ENCODE measurements at places on chromosomes 6 and 20. TPM values are rescaled to one million over a fixed set of nuclear protein-coding genes. Genes with fewer than 3 reads are reported as not detected.

DNA sequence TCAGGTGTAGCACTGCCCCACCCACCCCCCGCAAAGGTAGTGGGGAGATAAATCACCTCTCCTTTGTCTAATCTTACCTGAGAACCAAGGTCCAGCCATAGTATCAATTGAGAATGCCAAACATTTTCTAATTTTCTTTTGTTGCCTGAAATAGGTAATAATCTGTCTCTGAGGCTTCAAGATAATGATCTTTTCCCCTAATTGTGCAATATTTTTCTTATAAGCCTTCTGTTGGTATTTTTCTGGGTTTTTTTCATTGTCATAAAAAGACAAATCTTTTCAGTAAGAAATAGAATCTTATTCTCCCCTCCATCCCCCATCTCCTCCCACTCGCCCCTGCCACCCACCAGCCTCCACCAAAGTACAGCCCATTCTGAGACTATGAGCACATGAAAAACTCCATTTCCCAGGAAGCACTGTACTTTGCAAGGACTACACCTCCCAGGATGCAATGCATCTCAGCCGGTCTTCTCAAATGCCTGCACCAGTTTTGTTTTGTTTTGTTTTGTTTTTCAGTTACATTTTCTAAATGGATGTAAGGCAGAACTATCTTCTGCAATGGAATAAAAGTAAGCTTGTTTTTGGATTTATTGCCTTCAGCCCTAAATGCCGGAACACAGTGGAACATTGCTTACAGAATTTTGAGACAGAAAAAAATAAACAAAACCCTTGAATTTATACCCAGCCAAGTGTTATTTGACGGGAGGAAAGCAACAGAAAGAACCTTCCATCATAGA is 268.0 kb downstream of the TFAP2A start:
- H3K27ac ChIP-seq = no peak overlapping the region
- no peaks in the 10 kb centered on the region for H3K4me1 ChIP-seq
- H3K27me3 ChIP-seq = no peaks in the 10 kb centered on the region
- no peaks in the 10 kb centered on the region for H3K36me3 ChIP-seq

DNA sequence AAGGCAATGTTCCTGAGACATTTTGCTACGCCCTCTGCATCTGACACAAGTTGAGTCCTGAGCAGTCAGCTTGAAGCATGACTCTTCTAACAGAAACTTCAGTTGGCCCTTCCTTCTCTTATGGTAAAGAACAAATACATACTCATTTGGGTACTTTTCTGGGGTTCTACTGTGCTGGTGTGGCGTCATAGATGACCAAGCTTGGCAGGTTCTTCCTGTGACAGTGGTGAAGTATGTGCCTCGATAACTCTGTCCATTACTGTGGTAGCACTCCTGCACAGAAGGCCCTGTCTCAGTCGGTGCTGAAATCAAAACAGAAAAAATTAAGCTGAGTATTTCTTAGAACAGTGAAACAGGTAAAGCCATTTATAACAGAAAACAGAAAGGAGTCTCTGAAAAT is 152.5 kb downstream of the SLC22A3 start:
- H3K36me3 ChIP-seq = peaks cover 16% of the 10 kb centered on the region
- no peaks in the 10 kb centered on the region for H3K4me1 ChIP-seq
- H3K27ac ChIP-seq = no peak overlapping the region
- no peak for DNase-seq

DNA sequence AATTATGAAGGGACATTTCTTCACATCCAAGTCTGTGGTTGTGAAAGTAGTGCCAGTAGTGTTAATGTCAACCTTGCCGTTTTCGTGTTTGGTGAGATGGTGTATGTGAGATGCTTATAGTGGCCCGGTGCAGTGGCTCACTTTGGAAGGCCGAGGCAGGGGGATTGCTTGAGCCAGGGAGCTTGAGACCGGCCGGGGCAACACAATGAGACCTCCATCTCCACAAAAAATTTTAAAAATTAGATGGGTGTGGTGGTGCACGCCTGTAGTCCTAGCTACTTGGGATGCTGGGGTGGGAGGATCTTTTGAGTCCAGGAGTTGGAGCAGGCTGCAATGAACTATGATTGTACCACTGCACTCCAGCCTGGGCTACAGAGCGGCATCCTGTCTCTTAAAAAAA is 37.4 kb downstream of the PNLDC1 start:
- DNase-seq = no peak
- no peaks in the 10 kb centered on the region for H3K36me3 ChIP-seq
- no peaks in the 10 kb centered on the region for H3K27me3 ChIP-seq
- no peaks in the 10 kb centered on the region for H3K4me1 ChIP-seq
- H3K27ac ChIP-seq = no peak overlapping the region
- no peak overlapping the region for H3K4me3 ChIP-seq

DNA sequence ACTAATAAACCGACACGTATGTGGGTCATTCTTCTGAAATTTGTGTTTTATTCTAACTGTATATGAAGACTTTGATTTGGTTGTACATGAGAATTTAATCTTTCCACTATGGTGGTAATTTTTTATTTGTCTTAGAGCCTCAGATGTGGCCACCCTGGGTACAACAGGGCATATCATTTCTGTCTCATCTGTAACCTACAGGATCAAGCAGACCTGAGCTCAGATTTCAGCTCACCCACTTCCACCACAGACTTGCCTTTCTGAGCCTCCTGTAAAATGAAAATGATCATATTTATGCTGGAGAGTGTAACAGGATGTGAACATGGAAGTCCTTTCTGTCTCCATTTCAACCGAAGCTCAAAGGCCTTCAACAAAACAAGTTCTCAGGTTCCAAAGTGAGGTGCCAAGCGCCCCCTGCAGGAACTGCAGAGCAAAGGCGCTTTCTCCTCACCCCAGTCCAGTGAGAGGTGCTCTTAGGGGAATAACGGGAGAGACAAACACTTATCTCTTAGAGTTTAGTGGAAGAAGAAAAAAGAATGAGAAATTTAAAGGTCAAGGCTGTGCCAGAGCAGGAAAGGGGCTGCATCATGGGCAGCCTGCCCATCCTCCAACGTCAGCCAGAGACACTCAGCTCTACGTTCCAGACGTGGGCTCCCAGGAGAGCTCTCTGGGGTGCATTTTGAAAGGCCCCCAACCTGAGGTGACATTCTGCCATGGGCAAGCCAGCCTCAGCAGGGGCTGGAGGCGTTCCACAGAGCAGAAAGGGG is 23.0 kb upstream of the CD24 start:
- no peaks in the 10 kb centered on the region for H3K36me3 ChIP-seq
- no peak overlapping the region for H3K27ac ChIP-seq
- no peaks in the 10 kb centered on the region for H3K27me3 ChIP-seq
- H3K4me1 ChIP-seq = no peaks in the 10 kb centered on the region

OVOL2 gene
- not detected for total RNA-seq

HLA-DOA gene
- total RNA-seq = 30.8 TPM

DEFB132 gene
- total RNA-seq = not detected
